ENCODE measurements at places on chromosomes 5 and 9.

DNA sequence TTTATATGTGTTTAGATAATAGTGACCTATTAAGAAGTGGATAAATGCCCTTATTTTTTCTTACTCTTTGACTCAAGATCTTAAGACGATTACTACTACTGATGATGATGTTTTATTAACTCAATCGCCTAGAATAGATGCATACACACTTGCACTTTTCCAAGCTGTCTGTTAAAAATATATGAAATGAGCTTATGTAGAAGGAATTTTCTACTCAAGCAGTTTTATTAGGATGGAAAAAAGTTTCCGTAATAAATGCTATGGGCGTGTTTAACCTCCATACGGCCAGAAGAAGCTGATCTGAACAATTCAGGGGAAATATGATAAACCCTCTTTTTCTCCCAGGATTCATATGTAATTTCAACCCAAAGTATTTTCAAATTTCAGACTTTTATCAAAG is 455.7 kb upstream of the MPDZ start:
- no peak for DNase-seq

DNA sequence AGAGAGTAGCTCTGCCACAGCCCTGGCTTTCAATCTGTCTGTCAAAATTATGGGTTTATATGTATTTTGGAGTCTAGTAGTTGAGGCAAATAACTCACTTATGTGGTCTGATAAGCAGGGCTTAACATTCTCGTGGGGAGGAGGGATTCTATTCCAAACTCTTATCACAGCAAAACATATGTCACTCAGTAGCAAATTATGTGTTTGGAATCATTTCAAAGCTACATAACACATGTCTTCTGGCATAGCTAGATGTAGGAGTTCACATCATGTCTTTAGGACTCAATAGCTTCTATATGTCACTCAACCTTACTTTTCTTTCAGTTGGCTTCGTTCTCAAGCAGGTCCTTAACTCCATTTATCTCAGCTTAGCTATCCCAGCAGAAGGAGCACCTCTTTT is 144.5 kb upstream of the SEMA6A start:
- DNase-seq = no peak

DNA sequence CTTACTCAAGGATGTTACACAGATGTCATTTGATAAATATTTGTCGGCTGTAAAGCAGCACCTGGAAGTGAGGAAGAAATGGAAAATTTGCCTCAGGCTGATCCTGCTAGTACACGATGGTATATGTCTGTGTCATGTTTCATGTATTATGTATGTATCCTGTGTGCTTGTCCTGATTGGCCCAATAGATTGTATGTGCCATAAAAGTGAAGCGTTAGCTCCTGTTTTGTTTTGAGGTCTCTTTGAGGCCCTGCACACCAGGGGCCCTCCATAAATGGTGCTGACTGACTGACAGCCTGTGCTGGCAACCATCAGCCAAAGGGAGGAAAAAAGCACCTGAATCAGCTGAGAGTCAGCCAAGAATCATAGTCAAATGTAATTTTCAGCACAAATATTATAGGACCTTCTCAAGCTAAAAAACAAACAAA is 11.8 kb upstream of the LNPEP start:
- no peak for DNase-seq

DNA sequence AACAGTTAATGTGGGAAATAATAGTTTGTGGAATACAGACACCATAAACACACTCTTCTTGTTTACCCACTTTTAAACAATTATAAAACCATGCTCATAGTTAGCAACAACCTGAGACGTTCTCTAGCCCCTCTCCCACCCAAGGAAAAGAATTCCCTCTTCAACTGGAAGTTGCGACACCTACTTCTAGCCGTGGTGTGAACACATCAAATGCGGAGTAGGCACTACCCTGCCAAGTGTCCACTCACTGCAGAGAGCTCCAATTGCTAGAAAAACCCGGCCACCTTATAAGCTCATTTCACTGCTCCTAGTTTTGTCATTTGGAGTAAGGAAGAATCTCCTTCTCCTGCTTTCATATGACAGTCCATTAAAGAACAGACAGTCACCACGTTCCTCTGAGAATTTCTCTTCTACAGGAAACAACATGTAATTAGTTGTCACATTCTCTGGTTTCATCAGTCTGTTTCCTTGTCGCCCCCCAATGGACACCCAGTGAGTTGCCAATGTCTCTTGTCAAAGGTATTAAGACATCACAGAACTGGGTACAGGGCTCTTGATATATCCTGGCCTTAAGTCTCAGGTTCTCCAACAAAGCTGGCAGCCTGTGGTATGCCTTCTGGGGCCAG is 47.3 kb downstream of the PRLR start:
- no peak for DNase-seq

DNA sequence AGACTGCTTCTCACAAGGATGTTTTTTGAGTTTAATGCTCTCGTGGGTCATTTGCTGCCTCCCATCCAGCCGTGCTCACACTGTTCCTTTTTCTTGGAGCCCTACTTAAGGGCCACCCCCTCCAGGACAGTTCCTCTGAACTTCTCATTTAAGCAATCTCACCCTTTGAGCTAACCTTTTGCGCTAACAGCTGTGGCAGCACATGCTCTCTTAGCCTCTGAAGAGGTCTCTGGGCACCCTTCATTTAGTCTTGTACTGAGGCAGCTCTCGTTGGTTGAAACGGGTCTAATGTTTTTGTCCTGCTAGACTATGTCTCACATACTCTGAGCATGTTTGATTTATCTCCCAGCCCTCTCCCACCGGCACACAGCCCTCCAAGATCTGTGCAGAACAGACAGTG is 11.8 kb downstream of the ALDH1B1 start:
- DNase-seq = no peak

GRCh38 chr5:119814655-119815054 is 185.3 kb downstream of the FAM170A start:
- no peak for DNase-seq

DNA sequence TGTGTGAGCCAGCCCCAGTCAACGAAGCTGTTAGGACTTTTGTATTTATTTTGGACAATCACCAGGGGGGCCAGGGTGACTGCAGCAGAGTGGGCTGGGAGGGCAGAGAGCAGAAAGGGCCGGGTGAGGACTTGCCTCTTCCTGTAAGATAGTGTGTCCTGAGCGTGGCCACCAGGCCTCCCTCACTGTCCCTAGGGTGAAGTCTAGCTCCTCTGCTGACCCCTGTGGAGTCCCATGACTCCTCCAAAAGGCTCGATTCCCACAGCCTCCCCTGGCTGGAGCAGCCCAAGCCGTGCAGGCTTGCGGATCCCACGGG is 147.8 kb downstream of the RXRA start:
- no peak for DNase-seq

DNA sequence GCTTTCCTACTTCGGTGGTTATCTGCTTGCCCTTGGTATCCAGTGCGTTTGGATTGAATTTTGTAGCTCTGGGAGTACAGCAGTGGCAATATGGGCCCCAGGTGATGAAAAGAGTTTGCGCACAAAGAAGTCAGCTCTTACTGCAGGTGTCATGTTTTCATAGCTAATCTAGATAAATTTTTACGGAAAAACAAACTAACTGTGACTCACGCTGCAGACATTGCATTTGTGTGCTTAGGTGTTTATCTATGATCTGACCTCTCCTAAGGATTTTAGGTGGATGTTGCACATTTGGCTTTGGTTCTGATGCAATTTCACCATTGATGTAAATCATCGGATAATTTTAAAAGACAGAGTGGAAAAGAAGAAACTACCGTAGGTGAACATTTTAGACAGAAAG is 92.1 kb downstream of the VCAN start:
- no peak for DNase-seq

GRCh38 chr5:172973127-172973916 is 10.2 kb upstream of the ATP6V0E1 start:
- no peak for DNase-seq

DNA sequence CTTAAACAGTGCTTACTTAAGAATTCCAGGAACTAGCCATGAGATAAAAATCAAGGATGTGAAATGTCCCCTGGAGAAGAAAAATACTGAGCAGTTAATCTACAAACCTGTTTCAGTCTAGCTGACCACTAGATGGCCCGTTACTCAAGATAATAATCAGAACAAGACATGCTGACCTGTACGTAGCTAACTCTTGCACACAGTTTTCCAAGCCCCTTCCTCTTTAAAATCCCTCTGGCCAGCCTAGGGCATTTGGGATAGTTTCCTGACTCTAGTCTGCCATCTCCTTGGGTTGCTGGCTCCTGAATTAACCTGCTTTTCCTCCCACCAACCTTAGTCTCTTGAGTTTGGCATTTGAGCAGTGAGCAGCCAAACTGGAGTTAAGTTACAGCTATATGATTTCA is 59.2 kb upstream of the TRAF1 start:
- DNase-seq = no peak

GRCh38 chr9:70121818-70122436 is 78.3 kb downstream of the MAMDC2 start:
- no peak for DNase-seq

DNA sequence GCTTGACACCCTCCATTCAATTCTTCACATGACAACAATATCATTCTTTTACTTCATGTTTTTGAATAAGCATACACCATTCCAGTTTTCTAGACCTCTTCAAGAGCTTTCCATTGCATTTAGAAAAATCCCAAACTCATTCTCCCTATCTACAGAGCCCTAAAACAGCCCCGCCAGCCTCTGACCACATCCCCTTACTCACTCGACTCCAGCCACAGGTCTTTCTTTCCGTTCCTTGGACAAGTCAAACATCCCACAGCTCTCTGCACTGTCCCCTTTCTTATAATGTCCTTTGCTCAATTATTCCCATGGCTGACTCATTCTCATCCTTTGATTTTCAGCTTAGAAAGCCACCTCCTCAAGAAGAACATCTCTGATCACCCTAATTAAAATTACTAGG is 38.2 kb downstream of the TTC39B start:
- no peak for DNase-seq

DNA sequence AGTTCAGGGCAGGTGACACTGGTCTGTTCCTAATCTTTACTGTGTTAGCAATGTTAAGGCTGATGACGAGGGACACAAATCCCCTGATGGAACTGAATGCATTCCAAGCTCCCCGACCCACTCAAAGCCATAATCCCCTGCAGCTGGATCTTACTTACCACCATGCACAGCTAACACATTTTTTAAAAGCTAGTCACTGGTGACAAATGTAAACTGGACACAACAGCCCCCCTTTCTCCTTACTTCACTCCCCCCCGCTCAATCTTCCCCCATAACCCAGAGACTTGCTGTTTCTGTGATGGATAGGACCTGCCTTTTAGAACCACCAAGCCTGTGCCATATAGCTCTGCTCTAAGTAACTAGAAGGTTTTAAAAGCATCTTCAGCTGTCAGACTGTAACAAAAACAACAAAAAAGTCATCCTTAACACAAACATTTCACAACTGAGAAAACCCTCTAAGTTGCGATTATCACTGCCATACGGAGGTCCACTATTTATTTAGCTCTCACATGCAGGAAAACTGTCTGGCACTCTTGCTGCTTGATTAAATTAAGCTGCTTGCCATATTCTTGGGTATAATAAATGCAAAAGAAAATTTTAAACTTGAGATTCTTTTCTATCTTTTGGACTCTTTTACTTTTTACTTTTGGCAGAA is 44.4 kb downstream of the BNC2 start:
- DNase-seq = no peak

- no peak for DNase-seq
Observed at GRCh38 chr5:12592228-12592627, 688.0 kb upstream of the CTNND2 start.

- no peak for DNase-seq
Observed at GRCh38 chr9:134525841-134526583, 115.6 kb upstream of the COL5A1 start.

DNA sequence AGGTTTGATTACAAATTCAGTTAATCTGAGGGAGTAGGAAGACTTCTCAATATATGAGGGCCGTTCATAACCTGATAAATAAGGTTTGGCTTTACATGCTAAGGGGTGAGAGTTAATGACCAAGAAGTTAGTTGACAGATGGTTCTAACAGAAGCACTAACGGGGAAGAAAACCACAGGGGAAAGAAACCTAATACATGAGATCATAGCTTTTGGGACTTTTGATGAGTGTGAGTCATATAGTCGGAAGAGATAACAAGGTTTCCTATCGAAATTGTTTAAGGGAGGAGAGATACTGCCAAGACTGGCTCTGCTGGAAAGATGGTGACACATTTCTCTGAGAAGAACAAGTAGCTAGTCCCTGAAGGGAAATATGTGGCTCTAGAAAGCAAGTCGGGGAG is 140.1 kb downstream of the COX7C start:
- peak; percentile 97 for DNase-seq

- DNase-seq = no peak
Observed at GRCh38 chr5:75532190-75532589, 20.5 kb downstream of the POLK start.

GRCh38 chr9:21681641-21682040 is 120.8 kb upstream of the MTAP start:
- DNase-seq = peak; percentile 20

- no peak for DNase-seq
Observed at GRCh38 chr9:749716-750115, 91.8 kb upstream of the DMRT1 start.

DNA sequence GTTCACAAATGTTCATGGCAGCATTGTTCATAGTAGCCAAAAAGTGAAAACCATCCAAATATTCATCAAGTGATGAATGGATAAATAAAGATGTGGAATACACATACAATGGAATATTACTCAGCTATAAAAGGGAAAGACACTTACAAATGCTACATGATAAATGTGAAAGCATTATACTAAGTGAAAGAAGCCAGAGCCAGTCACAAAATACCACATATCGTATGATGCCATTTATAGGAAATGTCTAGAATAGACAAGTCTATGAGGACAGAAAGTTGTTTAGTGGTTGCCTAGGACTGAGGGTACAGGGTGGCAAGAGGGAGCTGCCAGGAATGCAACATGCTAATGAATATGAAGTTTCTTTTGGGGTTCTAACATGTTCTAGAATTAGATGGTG is 148.7 kb downstream of the DEPDC1B start:
- DNase-seq = no peak

DNA sequence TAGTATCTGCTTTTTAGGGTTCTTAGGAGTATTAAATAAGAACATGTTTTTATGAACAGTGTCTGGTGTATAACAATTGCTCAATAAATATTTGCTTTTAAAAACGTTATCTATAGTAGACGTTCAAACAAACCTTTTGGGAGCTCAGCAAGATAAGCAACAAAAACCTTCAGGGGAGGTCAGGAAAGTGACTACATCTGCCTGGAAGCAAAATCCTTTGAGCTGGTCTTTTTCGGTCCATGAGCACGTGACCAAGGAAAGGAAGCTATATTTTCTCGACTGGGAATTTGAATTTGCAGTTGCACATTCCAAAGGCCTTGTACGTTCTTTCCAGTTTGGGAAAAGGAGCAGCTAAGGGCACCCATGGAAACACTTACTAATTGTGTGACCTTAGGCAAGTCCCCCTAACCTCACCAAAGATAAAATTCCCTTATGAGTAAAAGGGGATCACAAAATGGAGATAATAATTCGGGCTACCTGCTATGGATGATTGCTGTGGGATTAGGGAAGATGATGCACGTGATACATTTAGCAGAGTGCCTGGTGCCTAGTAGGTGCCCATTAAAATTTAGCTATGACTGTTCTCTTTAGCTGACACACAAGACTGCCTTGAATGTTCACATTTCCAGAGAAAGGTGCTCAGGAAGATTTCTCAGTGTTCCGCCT is 45.4 kb downstream of the PTTG1 start:
- no peak for DNase-seq

- no peak for DNase-seq
Observed at GRCh38 chr9:91949392-91949945, 559 bp downstream of the ROR2 start.

GRCh38 chr9:113805486-113806132 is 70.5 kb upstream of the ZNF618 start:
- DNase-seq = no peak

GRCh38 chr9:119418721-119419120 is 49.5 kb upstream of the BRINP1 start:
- DNase-seq = no peak

- no peak for DNase-seq
Observed at GRCh38 chr9:6785682-6786081, 27.9 kb downstream of the KDM4C start.
